ENCODE measurements at places on chromosomes 6 and 20. TPM values are rescaled to one million over a fixed set of nuclear protein-coding genes. Genes with fewer than 3 reads are reported as not detected.

GRCh38 chr20:33667676-33668465 is 1.1 kb downstream of the ACTL10 start:
- DNase-seq: no peak

DNA sequence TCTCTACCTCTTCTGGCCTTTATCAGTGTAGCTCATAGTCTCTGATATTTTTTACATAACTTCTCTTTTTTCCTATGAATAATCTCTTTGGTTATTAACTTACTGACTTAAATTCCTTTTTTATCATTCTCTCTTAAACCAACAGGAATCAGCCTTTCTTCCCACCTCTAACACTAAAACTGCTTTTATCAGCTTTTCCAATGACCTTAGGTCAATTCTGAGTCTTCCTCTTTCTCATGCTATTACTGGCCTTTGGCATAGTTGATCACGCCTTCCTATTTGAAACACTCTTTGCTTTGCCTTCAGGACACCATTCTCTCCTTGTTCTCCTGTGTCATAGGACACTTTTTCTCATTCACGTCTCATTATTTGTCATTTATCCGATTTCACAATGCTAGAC is 8.1 kb upstream of the HINT3 start:
- DNase-seq: no peak

GRCh38 chr6:37460805-37461204 is 27.8 kb downstream of the CMTR1 start:
- no peak for DNase-seq

The FHL5 gene
- 3.5 TPM for total RNA-seq
